Activated naive CD4-positive, alpha-beta T cell treated with anti-CD3 and anti-CD28 coated beads, Interleukin-2, amount 50 U/mL, for 72 hours (primary cell): ENCODE measurements at places on chromosomes 7 and 10. TPM values are rescaled to one million over a fixed set of nuclear protein-coding genes. Genes with fewer than 3 reads are reported as not detected.

EGFR gene
- total RNA-seq = not detected

NEUROG3 gene
- total RNA-seq = not detected

LRRC61 gene
- total RNA-seq = 10.8 TPM

CCDC172 gene
- total RNA-seq = not detected

NUTM2B gene
- 0.11 TPM for total RNA-seq

DEPP1 gene
- total RNA-seq = 1.7 TPM

DNA sequence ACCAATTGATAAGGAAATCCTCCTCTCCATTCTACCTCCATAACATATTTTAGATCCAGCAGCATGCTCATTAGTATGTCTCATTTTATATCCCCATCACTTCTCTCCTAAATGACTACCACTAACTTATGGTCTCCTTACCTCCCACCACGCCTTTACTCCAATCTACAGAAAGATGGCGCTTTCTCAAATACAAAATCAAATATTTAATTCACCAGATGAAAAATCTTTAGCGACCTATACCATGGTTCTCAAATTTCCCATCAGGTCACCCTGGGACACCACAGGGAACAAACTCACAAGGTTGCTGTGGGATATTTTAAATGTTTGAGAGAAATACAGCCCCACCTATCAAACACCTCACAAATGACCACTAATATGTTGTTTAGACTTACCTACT is 27.0 kb upstream of the EBLN1 start:
- no peak for DNase-seq

GRCh38 chr7:2640482-2640830 is 8.7 kb downstream of the TTYH3 start:
- DNase-seq = no peak

DNA sequence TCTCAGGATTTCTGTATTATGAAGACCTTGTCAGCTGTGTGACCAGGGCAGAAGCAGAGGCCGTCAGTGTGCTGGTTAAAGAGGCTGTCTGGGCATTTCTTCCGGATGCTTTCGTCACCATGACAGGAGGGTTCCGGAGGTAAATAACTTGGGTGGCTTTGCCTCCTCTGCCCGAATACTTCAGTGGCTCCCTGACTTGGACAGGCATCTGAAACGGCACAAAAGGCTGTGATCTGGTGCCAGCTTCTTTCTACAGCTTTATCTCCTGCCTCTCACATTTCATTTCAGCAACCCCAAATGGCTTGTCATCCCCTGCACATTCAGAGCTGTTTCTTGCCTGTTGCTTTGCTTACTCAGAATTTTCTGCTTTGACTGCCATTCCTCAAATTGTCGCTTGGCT is 23.2 kb downstream of the DNTT start:
- no peak for DNase-seq

- no peak for DNase-seq
These were observed 16.8 kb upstream of the CRTAC1 start for GRCh38 chr10:98047009-98047741.

- DNase-seq = no peak
These were observed 11.5 kb upstream of the YAE1 start for GRCh38 chr7:39554583-39555165.

DNA sequence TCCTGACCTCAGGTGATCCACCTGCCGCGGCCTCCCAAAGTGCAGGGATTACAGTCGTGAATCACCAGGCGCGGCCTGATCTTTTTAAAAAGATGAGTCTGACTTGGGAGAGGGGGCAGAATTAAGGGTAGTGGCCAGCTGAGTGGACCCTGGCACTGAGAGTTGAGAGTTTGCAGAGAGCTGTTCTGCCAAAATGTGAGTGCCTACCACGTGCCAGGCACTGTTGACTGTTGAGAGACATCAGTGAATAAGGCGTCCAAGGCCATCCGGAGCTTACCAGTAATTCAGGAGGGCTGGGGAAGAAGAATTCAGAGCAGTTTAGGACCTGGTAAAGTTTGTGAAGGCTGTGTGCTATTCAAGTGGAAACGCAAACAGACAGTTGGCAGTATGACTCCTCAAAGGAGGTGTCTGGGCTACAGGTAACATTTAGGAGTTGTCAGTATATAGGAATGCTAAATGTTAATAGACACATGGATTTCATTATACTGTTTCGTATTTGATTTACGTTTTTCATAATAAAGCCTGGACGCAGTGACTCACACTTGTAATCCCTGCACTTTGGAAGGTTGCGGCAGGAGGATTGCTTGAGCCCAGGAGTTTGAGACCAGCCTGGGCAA is 1.5 kb downstream of the NIPSNAP2 start:
- DNase-seq = no peak

DNA sequence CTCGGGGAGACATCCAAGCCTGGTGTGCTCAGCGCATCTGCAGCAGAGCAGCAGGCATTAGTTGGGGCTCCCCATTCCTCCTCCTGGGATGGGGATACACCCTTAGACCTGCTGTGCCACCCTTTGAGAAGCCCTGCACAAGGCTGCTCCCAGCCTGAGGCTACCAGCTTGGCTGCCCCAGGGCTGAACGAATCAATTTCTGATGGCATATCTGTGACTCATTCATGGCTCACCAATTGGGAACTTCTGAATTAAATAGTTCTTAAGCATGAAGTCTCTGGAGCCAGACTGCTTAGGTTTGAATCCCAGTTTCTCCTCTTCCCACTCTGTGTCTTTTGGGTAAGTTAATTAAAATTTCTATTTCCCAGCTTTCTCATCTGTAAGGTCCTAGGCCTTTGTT is 16.3 kb upstream of the GLI3 start:
- no peak for DNase-seq

DNA sequence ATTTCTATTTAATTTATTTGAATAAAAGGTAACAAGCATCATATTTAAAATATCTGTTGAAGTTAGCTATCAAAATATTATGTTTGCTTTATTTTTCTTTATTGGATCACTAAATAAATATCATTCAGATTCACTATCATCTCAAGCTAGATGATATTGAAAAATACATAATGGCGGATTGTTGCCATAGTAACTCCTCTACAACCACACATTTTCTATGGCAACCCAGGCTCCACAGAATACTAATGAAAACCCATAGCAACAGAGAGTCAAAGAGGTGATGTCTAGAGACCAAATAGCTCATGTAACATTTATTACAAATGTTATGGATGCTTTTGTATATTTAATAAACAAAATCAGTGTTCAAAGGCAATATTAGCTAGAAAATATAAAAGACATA is 148.9 kb upstream of the CDK1 start:
- DNase-seq = no peak
